ENCODE measurements at places on chromosomes 11 and 22.
A peak's percentile ranks its signal among the peaks of the same experiment; 100 is the strongest.

DNA sequence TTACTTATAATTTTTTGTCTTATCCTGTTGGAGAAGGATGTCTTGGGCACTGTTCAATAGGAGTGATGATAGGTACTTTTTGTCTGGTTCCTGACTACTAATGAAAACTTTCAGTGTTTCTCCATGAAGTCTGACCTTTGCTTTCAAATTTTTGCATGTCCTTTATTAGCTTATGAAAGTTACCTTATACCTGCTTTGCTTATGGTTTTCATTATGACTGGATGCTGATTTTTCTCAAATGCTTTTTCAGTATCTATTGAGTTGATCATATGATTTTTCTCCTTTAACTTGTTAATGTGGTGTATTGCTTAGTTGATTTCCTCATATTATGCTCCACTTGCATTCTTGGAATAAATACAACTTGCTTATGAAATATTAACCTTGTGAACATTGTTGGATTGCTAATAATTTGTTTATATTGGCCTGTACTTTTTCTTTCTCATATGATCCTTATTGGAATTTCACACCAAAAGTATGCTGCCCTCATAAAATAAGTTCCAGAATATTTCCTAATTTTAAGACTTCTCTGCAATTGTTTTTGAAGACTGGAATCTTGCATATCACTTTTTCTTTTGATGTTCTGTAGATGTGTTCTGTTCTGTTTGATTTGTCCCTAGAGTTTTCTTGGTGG, 85.0 kb upstream of the SC5D start:
- DNase-seq, result no peak

GRCh38 chr11:10623797-10624761, 55.6 kb upstream of the LYVE1 start:
- DNase-seq, result peak; percentile 52

DNA sequence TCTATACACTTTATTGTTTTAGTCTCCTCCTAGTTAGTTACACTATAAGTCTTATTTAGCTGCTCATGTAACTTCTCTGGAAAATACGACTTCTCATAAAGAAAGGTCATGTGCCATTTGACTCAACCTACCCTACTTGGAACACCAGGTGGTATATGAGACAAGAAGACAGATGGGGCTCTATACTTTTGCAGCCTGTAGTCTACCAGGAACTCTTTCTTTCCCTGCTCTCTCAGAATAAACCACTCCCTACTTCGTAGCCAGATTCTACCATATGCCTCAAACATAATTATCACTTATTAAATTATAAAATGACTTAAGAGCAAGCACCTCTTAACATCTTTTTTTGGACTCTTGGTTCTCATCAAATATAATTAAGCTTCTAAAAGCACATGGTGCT, 38.5 kb upstream of the RAPSN start:
- no peak for DNase-seq

GRCh38 chr11:44342616-44343015, 32.7 kb upstream of the ALX4 start:
- DNase-seq, result no peak

GRCh38 chr11:59802639-59803176, 7.9 kb downstream of the MRPL16 start:
- DNase-seq, result peak; percentile 62
